ENCODE measurements at places on chromosomes 11 and 22.

DNA sequence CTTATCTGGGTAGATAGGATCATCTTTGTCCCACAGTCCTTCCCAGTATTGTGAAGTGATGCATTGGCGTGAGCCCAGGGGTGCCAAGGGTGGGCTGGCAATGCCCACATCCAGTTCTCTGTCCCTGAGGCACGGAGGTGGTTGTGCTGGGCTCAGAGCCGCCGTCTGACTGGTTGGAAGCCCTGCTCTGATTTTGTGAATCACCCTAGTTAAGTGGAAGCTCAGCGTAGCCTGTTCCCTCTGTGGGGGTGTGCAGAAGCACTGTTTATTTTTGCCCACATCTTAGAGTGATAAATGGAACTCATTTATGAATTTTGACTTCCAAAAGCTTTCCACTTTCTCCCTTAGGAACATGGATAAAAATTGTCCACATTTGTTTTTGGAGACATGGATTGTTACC lies 13.6 kb downstream of the BCR start:
- DNase-seq = no peak

DNA sequence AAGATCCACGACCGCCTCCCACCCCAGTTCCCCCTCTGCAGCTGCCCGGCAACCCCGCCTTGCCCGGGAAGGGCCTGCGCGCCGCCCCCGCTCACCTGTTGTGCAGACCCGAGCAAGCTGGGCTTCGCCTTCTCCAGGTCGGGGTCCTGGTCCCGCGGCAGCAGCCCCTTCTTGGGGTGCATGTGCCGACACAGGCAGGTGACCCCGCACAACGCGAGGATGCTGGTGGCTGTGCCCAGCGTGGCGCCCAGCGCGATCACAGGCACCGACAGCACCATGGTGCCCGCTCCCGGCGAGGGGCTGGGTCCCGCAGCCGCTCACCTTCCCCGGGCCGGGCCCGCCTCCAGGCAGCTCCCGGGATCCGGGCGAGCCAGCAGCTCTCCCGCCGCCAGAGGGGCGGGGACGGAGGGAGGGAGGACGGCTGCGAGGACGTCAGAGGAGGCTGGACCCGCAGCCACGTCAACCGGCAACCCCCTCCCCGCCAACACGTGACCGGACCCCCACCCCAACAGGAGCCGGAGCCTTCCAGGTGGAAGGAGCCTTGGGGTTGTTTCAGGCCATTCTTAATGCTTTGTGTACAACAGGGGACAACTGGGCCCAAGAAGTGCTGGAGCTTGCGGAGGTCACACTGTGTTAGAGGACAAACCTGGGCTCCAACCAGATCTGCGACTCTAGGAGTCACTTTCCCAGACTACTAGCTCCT lies at the start of gene SYT13:
Gene SYT13 (minus strand): TSS at position 412 of the 703 bp plus-strand sequence. CDS start 134 bp downstream, at position 278.
- no peak for DNase-seq

DNA sequence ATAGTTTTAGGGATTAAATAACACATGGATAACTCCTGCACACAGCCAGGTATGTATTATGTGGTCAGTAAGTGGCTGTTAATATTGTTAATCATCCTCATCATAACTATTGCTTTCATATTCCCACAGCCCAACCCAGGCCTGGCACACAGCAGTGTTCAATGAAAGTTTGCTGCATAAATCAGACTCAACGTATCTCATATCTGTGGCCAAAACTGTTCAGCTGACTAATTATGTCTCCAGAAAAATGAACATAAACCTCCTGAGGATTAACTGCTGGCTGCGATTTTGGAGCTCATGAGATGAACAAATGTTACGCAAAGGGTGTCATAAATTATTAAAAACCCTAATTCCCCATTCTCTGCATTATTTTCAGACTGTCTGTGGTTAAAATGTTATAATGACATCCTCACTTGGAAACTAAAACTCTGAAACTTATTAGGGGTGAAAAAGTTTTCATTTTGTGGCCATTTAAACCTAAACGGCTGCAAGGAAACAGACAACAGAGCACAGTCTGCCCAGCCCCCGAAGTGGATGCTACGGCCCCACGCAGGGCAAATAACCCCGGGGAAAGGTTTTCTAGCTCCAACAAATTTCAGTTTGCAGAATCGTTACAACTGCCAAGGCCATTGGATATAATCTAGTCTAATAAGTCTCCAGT lies 17.3 kb downstream of the ABCC8 start:
- no peak for DNase-seq

DNA sequence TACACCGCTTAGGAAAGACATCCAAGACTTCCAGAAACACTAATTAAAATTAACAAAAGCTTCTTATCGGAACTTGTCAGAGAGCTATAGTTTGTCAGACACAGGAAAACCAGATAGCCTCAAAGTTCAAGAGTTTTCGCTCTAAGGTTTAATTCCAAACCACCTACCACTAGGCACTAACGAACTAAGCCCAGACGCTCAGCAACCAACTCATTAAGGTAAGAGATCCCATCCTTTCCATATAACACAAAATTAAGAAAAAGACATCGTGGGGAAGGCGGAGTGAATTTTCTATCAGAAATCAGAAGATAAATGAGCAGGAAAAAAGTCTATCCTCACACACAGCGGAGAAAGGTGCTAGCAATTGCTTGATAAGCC lies 382 bp downstream of the IMMP1L start:
- DNase-seq = peak; percentile 3

DNA sequence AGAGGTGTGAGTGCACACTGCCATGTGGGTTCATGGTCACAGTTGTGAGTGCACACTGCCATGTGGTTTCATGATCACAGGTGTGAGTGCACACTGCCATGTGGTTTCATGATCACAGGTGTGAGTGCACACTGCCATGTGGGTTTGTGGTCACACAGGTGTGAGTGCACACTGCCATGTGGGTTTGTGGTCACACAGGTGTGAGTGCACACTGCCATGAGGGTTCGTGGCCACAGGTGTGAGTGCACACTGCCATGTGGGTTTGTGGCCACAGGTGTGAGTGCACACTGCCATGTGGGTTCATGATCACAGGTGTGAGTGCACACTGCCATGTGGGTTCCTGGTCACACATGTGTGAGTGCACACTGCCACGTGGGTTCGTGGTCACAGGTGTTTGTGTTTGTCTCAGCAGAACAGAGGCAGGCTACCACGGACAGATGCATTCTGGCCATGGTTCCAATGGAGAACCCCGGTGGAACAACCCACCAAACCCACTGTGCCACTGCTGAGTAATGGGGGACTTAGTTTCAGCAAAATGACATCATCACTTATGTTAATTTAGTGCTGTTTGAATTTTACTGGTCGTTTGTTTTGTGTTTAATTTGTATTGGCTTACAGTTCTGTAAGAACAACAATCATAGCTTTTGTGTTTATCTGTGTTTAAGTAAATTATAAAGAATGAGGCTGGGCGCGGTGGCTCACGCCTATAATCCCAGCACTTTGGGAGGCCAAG lies 57.2 kb downstream of the RPS6KA4 start:
- no peak for DNase-seq

DNA sequence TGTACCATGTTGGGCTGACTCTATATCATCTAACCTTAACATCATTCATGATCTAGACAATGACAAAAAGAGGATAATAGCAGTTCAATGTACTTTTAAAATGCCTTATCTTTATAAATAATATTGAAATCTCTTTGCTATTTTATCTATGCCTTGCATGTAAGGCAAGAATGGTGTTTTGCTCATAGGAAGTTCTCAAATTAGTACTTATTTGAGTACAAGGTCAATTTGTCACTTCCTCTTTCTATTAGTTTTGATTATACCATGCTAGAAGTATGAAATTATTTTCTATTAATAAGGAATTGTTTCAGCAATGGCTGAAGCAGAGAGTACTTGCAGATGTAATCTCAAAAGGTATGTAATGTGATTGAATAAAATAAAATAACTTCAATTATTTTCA lies 1285.4 kb upstream of the TENM4 start:
- DNase-seq = no peak

DNA sequence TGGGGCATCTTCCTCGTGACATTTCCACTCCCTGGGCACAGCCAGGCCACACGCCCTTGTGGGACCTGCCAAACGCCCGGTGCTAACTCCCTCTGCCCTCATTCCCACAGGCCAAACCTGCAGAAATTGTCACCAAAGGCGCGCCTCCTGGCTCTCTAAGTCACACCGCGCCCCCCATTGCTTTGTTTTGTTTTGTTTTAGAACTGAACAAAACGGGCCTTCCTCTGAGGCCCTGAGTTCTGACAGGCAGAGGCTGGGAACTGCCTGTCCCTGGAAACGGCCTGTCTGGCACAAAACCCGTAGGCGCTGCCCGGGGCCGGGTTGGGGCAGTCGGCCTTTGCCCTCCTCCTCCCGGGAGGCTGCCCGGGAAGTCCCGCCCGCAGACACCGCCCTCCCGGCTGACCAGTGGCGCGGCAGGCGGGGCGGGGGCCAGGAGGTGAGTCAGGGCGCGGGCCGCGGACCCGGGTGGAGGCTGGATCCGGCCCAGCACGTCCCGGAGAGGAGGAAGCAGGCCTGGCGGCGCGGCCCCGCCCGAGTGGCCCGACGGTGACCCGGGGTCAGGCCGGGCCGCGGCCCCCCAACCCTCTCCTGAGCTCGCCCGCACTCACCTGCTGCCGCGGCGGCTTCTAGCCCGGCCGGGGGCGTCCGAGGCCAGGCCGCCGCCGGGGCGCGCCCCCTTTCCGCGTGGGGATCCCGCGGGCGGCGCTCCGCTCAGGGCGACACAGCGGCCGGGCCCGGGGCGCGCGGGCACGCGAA lies 465 bp downstream of the SUN2 start:
- DNase-seq = peak; percentile 88

- no peak for DNase-seq
Observed at GRCh38 chr11:134531327-134532130, 119.5 kb upstream of the B3GAT1 start.

GRCh38 chr11:106152013-106152412 lies 74.6 kb downstream of the AASDHPPT start:
- DNase-seq = no peak

- no peak for DNase-seq
Observed at GRCh38 chr11:98944461-98944860, 76.3 kb upstream of the CNTN5 start.

GRCh38 chr11:60305906-60306619 lies 21.0 kb upstream of the MS4A6E start:
- no peak for DNase-seq

DNA sequence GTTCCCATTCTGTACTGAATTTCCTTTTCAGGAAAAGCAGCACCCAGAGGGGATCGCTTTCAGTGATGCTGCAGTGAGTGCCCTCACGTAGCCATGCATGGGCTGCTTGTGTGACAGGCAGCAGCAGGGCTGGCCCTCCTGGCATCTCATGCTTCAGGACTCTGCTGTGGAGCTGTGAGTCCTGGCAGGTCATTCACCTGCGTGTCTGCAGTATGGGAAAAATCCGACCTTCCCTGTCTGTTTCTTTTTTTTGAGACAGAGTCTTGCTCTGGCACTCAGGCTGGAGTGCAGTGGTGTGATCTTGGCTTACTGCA lies 13.4 kb downstream of the GLB1L2 start:
- no peak for DNase-seq

GRCh38 chr22:46175631-46176030 lies 25.3 kb downstream of the PPARA start:
- DNase-seq = no peak

GRCh38 chr11:66287889-66288670 lies 863 bp downstream of the YIF1A start:
- DNase-seq = peak; percentile 37

DNA sequence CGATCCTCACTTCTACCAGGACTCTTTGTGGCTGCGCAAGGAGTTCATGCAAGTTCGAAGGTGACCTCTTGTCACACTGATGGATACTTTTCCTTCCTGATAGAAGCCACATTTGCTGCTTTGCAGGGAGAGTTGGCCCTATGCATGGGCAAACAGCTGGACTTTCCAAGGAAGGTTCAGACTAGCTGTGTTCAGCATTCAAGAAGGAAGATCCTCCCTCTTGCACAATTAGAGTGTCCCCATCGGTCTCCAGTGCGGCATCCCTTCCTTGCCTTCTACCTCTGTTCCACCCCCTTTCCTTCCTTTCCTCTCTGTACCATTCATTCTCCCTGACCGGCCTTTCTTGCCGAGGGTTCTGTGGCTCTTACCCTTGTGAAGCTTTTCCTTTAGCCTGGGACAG lies 6.5 kb downstream of the TMEM138 start:
- DNase-seq = no peak

GRCh38 chr11:1263010-1263409 lies 40.1 kb downstream of the MUC5B start:
- DNase-seq = no peak

- peak; percentile 18 for DNase-seq
Observed at GRCh38 chr11:30914143-30914762, 328.1 kb upstream of the MPPED2 start.

GRCh38 chr11:617199-617911 lies 1.6 kb upstream of the IRF7 start:
- no peak for DNase-seq

GRCh38 chr11:124938206-124938765 lies 2.4 kb upstream of the HEPACAM start:
- DNase-seq = no peak

DNA sequence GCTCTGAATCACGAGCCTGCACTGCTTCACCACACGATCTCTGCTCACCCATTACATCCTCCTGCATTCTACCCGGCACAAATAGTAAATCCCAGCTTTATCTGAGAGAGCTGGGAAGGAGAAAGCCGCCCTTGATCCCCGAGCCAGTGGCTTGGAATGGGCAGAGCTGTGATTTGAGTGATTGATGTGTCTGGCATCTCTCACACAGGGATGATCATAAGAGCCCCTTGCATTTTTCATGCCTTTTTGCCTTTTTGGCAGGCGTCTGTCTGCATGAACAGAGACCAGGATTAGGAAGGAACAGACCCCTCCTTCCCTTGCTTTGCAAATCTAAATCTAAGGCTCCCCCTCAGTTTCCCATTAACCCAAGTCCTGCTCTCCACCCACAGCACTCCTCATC lies 945.3 kb downstream of the NTM start:
- DNase-seq = no peak

GRCh38 chr11:65651589-65652510 lies 10.9 kb downstream of the RELA start:
- DNase-seq = no peak

DNA sequence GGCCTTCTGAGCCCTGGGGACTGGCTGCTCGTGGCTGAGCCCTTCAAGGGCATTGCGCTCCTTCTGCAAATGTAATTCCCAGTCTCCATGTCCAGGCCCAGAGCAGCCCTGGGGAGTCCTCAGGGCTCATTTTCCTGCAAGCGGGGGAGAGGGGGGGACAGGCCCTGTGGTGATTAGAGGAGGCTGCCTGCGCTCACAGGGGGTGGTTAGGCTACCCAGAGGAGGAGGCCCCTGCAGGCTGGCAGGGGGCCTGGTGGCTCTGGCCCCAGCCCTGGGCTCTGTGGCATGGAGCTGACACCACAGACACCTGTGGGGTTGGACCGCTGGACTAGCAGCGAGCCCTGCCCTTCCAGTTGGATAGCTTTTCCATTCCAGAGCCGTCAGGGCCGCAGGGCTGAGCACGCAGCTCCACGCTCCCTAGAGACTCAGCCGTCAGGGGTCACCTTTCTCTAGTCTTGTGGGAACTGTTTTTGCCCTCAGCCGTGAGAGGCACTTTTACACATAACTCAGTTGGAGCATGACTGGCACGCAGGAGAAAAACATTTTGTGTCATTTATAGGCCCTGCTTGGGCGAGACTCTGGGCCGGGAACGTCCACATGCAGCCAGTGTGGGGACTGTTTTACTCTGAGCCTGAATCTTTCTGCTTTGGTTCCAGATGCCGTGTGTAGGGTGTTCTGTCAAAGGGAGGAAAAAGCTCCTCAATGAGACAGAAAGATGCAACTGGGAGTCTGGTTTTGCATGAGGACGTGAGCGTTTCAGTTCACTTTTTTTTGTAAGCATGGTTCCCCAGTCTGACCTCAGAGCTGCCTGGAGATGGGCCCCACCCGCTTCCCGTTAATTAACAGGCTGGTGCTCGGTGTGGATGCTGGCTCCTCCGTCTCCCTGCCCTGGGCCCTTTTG lies 58.1 kb downstream of the LRP5 start:
- DNase-seq = peak; percentile 95

- no peak for DNase-seq
Observed at GRCh38 chr11:86136538-86136937, 67.7 kb upstream of the PICALM start.
